ENCODE measurements at places on chromosomes 7 and 10. TPM values are rescaled to one million over a fixed set of nuclear protein-coding genes. Genes with fewer than 3 reads are reported as not detected.

DNA sequence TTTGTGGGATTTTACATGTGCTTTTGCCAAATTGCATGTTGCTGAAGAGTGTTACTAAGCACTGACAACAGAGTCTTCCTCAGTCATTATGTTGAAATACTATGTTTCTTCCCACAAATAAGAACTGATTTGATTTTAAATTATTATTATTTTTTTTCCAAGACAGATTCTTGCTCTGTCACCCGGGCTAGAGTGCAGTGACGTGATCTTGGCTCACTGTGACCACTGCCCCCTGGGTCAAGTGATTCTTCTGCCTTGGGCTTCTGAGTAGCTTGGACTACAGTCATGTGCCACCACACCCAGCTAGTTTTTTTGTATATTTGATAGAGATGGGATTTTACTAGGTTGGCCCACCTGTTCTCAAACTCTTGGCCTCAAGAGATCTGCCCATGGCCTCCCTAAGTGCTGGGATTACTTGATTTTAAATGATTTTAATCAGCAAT is 42.3 kb downstream of the MINPP1 start:
- H3K27ac ChIP-seq: no peak overlapping the region
- peaks cover 24% of the 10 kb centered on the region for H3K36me3 ChIP-seq
- no peak overlapping the region for H3K4me3 ChIP-seq
- H3K27me3 ChIP-seq: no peaks in the 10 kb centered on the region
- no peak for DNase-seq

- H3K27ac ChIP-seq: no peak overlapping the region
- no peaks in the 10 kb centered on the region for H3K4me1 ChIP-seq
- peaks cover 2% of the 10 kb centered on the region for H3K27me3 ChIP-seq
- no peaks in the 10 kb centered on the region for H3K36me3 ChIP-seq
- no peak for DNase-seq
Measured at GRCh38 chr10:86078639-86079035, 288.0 kb downstream of the GRID1 start.

GRCh38 chr7:149644754-149645153 is 128.6 kb downstream of the ZNF467 start:
- DNase-seq: no peak
- peaks cover 21% of the 10 kb centered on the region for H3K27me3 ChIP-seq
- no peaks in the 10 kb centered on the region for H3K36me3 ChIP-seq
- H3K4me1 ChIP-seq: no peaks in the 10 kb centered on the region
- no peak overlapping the region for H3K4me3 ChIP-seq
- no peak overlapping the region for H3K27ac ChIP-seq

The GAD2 gene
- not detected for total RNA-seq

All from activated T-helper 2 cell treated with anti-CD3 and anti-CD28 coated beads, Interferon-gamma antibody, Interleukin-2, Interleukin-4, amounts not matched to agents 10 μg/mL and 5 μg/mL and 100 μg/mL, durations not matched to agents 14 hours and 24 hours and 36 hours (primary cell).